ENCODE measurements at places on chromosomes 5 and 9. TPM values are rescaled to one million over a fixed set of nuclear protein-coding genes. Genes with fewer than 3 reads are reported as not detected.

The SLC25A25 gene
- total RNA-seq, result 17.2 TPM

DNA sequence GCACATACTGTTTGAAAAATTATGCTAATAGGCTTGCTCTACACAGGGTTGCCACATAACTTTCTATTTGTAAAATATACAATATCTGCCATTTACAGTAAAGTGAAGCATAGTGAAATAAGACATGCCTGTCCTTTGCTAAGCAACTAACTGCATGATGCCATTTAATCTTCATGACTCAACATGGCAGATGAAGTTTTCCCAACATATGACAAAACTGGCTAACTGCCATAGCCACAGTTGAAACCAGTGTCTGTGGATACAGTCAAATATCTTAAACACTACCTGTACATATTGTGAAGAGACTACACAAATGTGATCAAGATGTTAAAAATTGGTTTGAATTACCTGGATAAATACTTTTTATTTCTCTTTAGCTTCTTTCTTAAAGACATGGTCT, 3.1 kb upstream of the DMAC1 start:
- no peak overlapping the region for H3K4me3 ChIP-seq
- no peak for DNase-seq
- peaks cover 14% of the 10 kb centered on the region for H3K4me1 ChIP-seq
- no peaks in the 10 kb centered on the region for H3K27me3 ChIP-seq
- H3K27ac ChIP-seq, result no peak overlapping the region

The RFX3 gene
- 6.8 TPM for total RNA-seq

GRCh38 chr9:36100532-36100931, 36.0 kb upstream of the GLIPR2 start:
- no peaks in the 10 kb centered on the region for H3K27me3 ChIP-seq
- no peak overlapping the region for H3K4me3 ChIP-seq
- H3K4me1 ChIP-seq, result peaks cover 10% of the 10 kb centered on the region
- no peak overlapping the region for H3K27ac ChIP-seq
- DNase-seq, result no peak

The PROB1 gene
- 5.2 TPM for total RNA-seq

GRCh38 chr9:37508135-37508833, 22.5 kb downstream of the POLR1E start:
- H3K36me3 ChIP-seq, result peaks cover 19% of the 10 kb centered on the region
- DNase-seq, result no peak
- H3K4me1 ChIP-seq, result peaks cover 9% of the 10 kb centered on the region
- H3K27me3 ChIP-seq, result no peaks in the 10 kb centered on the region
- no peak overlapping the region for H3K4me3 ChIP-seq
- no peak overlapping the region for H3K27ac ChIP-seq

- no peak for DNase-seq
- H3K4me3 ChIP-seq, result no peak overlapping the region
- no peaks in the 10 kb centered on the region for H3K36me3 ChIP-seq
- H3K27me3 ChIP-seq, result peaks cover 4% of the 10 kb centered on the region
Observed at GRCh38 chr5:111945535-111945934, 188.5 kb upstream of the NREP start.

DNA sequence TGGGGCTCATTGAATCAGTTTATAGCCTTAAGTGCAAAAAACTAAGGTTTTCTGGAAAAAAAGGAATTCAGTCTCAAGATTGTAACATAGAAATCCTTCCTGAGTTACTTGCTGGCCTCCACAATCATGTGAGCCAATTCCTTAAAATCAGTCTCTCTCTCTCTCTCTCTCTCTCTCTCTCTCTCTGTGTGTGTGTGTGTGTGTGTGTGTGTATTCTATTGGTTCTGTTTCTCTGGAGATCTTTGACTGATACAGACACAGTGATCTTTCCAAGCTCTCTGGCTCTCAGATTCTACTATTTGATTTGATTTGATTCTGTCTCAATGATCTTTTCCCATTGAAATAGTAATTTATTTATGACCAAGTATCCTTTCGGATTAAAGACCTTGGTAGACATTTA, 74.6 kb downstream of the CFAP95 start:
- no peaks in the 10 kb centered on the region for H3K4me1 ChIP-seq
- H3K36me3 ChIP-seq, result no peaks in the 10 kb centered on the region
- H3K4me3 ChIP-seq, result no peak overlapping the region
- no peaks in the 10 kb centered on the region for H3K27me3 ChIP-seq
- no peak overlapping the region for H3K27ac ChIP-seq
- no peak for DNase-seq

The AQP7 gene
- not detected for total RNA-seq

DNA sequence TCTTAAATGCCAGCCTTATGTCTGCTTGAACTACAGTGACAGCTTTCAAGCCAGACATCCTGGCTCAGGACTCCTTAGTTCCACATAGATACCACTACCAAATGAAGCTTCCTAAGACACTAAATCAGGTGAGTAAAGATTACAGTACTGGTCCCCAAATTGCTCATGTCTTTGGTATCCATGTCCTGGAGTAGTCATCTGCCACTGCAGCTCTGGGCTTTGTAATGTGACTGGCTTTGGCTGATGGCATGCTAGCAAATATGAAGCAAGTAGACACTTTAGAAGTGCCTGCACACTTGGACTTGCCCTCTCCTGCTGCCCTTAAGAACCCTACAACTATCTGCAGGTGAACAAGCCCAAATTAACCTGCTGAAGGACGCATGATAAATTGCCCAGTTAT, 334.9 kb downstream of the BNC2 start:
- H3K4me3 ChIP-seq, result no peak overlapping the region
- no peak overlapping the region for H3K27ac ChIP-seq
- no peaks in the 10 kb centered on the region for H3K27me3 ChIP-seq
- no peaks in the 10 kb centered on the region for H3K36me3 ChIP-seq

DNA sequence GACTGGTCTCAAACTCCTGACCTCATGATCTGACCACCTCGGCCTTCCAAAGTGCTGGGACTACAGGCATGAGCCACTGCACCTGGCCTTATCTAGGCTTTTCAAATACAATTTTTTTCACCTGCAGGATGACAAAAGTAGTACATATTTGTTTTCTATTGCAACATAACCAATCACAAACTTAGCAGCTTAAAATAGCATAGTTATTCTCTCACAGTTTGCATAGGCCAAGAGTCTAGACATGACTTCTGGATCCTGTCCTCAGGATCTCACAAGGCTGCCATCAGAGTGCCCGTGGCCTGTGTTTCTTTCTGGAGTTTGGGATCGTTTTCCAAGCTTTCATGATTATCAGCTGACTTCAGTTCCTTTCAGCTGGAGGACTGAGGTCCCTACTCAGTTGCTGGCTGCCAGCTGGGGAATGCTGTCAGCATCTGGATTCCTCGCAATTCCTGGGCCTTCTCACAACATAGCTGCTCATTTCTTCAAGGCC, 348.9 kb downstream of the ARHGEF28 start:
- H3K27ac ChIP-seq, result no peak overlapping the region
- DNase-seq, result no peak
- H3K36me3 ChIP-seq, result no peaks in the 10 kb centered on the region
- no peak overlapping the region for H3K4me3 ChIP-seq
- H3K27me3 ChIP-seq, result no peaks in the 10 kb centered on the region

- peaks cover 9% of the 10 kb centered on the region for H3K4me1 ChIP-seq
- peaks cover 42% of the 10 kb centered on the region for H3K36me3 ChIP-seq
- DNase-seq, result no peak
- no peak overlapping the region for H3K4me3 ChIP-seq
- H3K27ac ChIP-seq, result no peak overlapping the region
Observed at GRCh38 chr5:143064676-143065075, 294.5 kb downstream of the ARHGAP26 start.

The HDHD3 gene
- 15.3 TPM for total RNA-seq

DNA sequence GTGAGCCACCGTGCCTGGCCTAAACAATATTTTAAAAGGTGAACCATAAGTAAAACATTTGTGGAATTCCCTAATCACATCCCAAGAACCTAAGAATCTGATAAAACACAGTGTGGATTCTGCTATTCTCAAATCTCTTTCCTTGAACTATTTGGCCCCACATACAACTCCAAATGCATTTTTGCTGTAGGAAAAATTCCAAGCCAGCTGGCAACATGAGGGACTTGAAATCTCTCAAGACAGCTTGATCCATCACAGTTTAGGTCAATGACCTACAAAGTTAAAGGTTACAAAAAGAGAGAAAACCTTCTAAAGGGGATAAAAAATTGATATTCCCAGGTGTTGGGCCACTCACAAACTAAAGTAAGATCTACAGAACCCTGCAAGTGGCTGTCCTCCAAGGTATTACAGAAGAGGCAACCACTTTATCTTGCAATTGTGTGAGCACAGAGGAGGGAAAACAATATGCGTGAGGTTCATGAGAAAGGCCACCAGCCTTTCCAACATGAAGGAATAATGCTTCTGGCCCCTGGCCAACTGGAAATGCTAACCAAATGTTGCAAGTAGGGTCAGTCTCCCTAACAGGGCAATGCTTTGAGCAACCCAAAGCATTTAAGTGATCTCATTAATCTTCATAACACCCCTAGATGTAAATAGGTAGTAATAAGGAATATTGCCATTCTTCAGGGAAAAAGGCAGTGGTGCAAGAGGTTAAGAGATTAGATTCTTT, 221.4 kb downstream of the SEMA5A start:
- H3K4me1 ChIP-seq, result no peaks in the 10 kb centered on the region
- DNase-seq, result no peak
- no peak overlapping the region for H3K4me3 ChIP-seq
- H3K36me3 ChIP-seq, result no peaks in the 10 kb centered on the region
- no peaks in the 10 kb centered on the region for H3K27me3 ChIP-seq

DNA sequence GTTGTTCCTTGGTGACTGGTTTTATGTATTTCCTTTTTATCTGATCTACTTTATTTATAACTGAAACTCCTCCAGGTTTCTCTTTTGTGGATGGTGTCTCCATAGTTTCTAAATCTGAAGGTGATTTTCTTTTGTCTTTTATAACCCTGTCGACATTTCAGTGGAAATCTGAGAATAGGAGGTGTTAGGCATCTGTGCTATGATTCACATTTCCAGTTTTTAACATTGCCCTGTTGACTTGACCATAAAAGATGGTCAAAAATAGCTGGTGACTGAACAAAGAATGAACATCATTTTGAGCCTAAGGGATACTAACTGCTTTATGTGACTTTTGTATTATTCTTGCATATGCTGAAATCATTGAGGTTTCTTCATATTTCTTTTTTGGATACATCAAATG, 190.5 kb downstream of the PCSK1 start:
- peaks cover 7% of the 10 kb centered on the region for H3K27me3 ChIP-seq
- no peaks in the 10 kb centered on the region for H3K36me3 ChIP-seq
- no peaks in the 10 kb centered on the region for H3K4me1 ChIP-seq
- H3K27ac ChIP-seq, result no peak overlapping the region

- no peak overlapping the region for H3K27ac ChIP-seq
- no peak overlapping the region for H3K4me3 ChIP-seq
- no peaks in the 10 kb centered on the region for H3K4me1 ChIP-seq
- H3K27me3 ChIP-seq, result no peaks in the 10 kb centered on the region
Observed at GRCh38 chr9:109597496-109597895, 99.4 kb upstream of the PTPN3 start.

DNA sequence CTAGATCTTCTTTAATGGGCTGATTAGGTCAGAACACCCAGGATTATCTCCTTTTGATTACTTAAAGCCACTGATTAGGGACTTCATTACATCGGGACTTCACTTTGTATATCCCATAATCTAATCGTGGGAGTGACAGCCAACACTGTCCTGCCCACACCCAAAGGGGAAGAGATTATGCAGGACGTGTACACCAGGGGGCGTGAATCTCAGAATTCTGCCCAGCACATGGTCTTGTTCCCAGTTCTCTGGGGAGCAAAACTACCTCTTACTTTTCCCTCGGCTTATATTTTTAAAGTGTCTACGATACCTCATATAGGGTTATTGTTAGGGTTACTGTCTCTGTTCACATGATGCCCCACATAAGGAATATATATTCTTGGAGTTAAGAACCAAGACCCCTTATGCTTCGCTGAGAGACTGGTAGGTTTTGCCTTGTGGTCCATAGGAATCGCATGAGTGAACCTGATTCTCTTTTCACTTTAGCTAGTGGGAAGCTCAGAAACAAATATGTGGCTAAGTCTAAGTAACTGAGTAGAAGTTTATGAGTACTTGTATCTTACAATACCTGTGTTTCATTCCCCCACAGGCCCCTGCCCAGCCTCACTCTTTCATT, 192.7 kb downstream of the GNA14 start:
- H3K4me3 ChIP-seq, result no peak overlapping the region
- peaks cover 13% of the 10 kb centered on the region for H3K4me1 ChIP-seq
- no peak overlapping the region for H3K27ac ChIP-seq
- H3K27me3 ChIP-seq, result peaks cover 2% of the 10 kb centered on the region
- peak; percentile 56 for DNase-seq
- H3K36me3 ChIP-seq, result no peaks in the 10 kb centered on the region

DNA sequence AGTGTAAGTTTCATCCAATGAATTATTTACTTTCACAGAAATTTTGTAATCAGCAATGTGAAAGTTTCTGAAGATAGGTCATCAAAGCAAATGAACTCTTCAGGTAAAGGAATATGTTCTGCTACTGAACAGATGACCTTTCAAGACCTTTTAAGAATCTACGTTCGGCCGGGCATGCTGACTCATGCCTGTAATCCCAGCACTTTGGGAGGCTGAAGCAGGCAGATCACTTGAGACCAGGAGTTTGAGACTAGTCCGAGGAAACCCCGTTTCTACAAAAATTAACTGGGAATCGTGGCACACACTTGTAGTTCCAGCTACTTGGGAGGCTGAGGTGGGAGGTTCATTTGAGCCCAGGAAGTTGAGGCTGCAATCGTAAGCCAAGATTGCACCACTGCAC, 578.4 kb upstream of the COX7C start:
- no peaks in the 10 kb centered on the region for H3K4me1 ChIP-seq
- no peak overlapping the region for H3K27ac ChIP-seq
- no peak for DNase-seq
- H3K27me3 ChIP-seq, result no peaks in the 10 kb centered on the region

The ARSI gene
- total RNA-seq, result not detected

DNA sequence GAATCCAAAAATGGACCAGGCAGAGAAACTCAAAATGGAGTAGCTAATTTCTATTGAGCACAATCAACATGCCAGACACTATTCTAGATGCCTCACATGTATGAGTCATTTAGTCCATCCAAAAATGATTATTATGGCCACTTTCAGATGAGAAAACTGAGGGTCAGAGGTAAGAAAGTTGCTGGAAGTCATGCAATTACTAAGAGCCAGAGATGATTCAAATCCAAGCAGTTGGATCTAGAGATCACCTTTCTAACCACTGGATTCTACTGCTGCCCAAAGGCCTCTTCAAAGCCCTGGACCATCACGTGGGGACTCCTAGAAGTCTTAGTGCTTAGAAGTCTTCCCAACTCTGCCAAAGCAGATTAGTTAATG, 51.8 kb upstream of the HMHB1 start:
- H3K27ac ChIP-seq, result no peak overlapping the region
- no peak overlapping the region for H3K4me3 ChIP-seq
- H3K4me1 ChIP-seq, result no peaks in the 10 kb centered on the region
- no peak for DNase-seq
- peaks cover 16% of the 10 kb centered on the region for H3K27me3 ChIP-seq

- H3K4me3 ChIP-seq, result no peak overlapping the region
- no peaks in the 10 kb centered on the region for H3K27me3 ChIP-seq
- H3K4me1 ChIP-seq, result peaks cover 4% of the 10 kb centered on the region
Observed at GRCh38 chr9:70504834-70505233, 90.4 kb upstream of the KLF9 start.
